Esophagus squamous epithelium (tissue), 5 donors: ENCODE measurements at places on chromosomes 12 and 14.

DNA sequence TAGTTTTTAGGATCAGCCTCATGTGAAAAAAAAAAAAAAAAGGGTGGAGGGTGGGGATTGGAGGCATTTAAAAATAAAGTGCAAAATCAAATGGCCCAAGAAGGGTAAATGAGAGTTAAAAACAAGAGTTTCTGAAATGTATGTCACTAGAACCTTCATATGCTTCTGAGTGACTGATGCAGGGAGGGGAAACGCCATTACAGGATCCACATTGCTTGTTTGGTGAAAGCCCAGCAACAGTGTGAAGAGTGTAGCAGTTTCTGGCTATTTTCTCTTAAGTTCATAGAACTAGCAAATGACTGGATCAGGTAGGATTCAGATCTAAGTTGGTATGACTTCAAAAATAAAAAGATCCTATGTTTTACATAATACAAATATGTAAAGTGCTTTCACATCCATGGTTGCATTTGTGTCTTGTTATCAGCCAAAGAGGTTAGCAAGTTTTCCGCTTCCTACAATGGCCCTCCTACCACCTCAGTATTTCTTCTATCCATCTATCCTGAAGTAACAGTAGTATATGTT lies 2.9 kb downstream of the CHPT1 start:
- no peak for DNase-seq

GRCh38 chr14:52366796-52367315 lies 52.7 kb downstream of the PTGER2 start:
- DNase-seq: no peak

DNA sequence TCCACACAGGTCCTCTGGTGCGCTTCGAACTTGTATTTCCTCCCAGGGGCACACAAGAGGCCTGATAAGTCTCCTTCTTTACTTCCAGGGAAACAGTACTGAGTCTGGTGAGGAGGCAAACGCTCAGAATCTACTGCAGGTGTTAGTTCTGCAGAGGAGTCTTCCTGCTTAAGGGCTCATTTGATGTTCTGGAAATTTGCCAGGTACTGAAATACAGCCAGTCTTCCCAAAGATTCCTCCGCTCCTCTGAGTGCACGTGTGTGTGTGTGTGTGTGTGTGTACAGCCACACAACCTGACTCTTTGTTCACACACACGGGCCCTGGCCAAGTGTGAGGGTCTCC lies 92.0 kb downstream of the FBXL14 start:
- DNase-seq: no peak

DNA sequence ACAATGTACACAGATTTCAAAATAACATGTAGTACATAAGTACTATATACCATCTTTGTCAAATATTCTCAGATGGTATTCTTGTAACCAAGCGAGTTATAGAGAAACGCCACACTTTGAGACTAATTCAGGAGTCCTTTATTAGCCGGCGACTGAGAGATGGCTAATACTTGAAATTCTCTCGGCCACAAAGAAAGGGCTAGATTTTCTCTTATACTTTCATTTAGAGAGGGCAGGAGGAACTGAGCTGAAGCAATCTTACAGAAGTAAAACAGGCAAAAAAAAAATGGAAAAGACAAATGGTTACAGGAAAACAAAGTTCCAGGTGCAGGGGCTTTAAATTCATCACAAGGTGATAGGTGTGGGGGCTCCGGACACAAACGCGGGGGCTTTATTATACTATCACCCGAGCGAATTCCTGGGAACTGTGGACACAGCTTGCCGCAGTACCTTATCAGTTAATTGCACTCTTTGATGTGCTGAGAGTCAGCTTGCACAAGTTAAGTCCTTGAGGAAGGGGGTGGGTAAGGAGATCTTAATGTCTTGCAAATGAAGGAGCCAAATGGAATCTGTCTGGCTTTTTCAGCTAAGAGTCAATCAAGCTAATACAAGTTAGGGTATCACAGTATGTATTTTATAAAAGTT lies 382.3 kb downstream of the KCNH5 start:
- DNase-seq: no peak

GRCh38 chr12:108373111-108373510 lies 34.0 kb upstream of the CMKLR1 start:
- no peak for DNase-seq

GRCh38 chr12:48002773-48003218 lies 1.5 kb downstream of the COL2A1 start:
- no peak for DNase-seq

GRCh38 chr14:95095996-95096395 lies 61.3 kb downstream of the DICER1 start:
- no peak for DNase-seq

- no peak for DNase-seq
These were observed 2.0 kb downstream of the EFCAB11 start for GRCh38 chr14:89952576-89952975.

DNA sequence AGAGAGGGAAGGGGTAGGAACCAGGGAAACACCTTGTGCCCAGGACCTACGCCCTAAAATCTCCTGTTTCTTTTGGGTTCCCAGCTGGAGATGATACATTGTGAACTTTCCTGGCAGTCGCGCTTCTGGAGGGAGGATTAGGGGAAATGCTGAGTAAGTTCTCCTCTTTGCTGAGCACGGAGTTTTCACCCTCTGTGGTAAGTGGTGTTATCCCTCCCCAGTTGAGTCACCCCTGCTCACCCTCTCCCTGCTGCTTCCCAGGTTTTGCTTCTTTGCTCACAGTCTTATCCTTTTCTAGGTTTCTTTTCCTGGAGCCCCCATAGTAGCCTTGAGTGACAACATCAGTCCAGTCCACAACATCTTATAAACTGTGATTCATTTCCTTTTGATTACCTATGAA lies 789.1 kb downstream of the TMEM121 start:
- DNase-seq: no peak

GRCh38 chr14:48665077-48665784 lies 920.9 kb downstream of the RPS29 start:
- no peak for DNase-seq

DNA sequence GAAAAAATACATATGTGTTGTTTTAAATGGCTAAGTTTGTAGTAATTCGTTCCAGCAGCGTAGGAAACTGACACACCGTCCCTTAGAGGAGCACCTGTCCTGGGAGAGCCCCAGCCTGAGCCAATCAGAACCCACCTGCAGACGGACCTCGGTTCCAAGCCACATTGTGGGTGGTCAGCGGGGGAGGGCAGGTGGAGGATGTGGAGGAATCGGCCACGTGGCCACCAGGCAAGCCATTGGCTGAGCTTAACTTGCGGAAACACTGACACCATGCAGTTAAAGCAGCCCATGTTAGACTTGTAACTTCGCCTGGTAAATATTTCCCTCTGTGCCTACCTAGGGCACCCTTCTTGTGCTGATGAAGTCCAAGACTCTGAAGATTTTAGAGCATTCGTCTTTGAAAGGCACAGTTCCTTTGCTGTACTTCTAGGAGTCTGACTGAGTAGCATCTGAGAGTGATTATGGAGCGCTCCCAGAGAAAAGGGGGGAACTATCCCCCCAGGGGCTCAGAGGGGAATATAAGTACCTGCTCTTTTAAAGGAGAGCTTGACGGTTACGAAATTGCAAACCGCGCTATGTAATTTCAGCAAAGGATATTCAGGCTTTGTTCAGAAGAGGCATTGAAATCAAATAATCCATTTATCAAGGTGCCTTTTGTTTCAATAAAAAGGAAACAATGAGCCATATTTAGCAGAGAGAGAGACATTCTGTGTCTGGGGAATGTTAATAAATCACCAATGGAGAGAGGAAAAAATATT lies 135.7 kb downstream of the TMEM132C start:
- DNase-seq: no peak

DNA sequence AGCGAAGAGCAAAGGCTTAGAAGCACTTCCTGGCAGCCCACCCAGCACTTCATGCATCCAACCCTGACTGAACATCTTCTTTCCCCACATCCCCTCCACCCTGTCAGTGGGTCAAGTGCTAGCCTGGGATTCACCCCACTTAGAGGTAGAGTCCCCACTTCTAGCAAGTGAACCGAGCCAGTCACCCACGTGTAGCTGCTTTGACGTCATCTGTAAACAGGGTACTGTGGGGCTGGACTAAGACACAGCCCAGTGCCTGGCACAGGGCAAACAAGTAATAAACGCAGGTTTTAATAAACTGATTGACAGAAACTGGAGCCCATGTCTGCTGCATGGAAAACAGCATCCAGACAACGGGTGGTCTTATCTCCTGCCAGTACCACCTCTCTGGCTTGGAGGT lies 61.7 kb downstream of the ITPK1 start:
- no peak for DNase-seq

DNA sequence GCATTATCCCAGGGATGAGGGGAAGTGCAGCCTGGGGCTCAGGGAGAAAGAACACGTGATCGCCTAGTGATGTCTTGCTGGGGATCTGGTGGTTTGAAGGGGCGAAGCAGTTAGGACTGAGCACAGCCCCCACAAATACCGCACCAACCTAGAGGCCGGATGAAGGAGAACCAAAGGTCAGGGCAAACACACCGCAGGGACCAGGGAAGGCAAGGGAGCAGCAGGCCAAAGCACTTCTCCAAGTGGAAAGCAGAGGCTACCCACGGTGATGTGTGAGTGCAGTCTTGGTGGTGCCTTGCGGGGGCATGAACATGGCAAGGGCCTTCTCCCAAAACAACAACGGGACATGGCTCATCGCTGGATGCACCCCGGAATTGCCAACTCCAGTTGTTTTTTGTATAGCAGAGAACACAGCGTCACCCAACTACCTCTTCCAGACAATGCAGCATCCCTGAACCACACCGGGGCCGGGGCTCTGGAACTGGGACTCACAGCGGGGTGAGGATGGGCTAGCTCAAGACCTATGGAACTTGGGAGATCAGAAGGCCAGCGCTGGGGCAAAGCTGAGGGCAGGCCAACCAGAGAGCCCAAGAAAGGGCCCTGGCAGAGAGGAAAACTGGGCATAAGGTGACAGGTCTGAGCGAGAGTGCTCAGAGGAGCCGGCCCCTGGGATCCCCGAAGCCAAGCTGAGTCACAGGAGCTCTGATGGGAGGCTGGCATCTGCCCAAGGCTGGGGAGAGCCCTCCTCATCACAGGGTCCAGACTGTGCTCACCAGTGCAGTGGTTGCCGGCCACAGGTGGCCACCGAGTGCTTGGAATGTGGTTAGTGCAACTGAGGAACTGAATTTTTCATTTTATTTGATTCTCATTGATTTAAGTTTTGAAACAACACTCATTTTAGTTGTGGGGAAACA lies 11.1 kb downstream of the GALNT16 start:
- DNase-seq: no peak

- DNase-seq: no peak
These were observed 32.8 kb downstream of the CCNK start for GRCh38 chr14:99513946-99514551.

- no peak for DNase-seq
These were observed 102.4 kb downstream of the ESR2 start for GRCh38 chr14:64191756-64192155.

DNA sequence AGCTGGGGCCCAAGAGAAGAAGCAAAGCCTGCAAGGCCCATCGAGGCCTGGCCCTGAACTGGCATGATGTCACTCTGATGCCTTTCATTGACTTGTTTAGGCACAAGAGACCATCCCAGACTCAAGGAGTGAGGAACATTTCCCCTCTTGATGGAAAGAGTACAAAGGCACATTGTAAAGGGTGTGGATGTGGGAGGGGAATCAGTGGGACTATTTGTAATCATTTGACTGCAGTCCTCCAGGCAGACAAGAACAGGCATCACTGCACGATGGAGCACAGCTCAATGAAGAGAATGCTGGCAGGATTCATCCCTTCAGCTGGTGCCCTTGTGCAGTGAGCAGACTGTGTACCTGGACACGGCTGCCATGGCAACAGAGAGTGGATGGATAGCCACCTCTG lies 87.9 kb downstream of the LGMN start:
- no peak for DNase-seq

GRCh38 chr12:92110083-92110640 lies 35.5 kb downstream of the BTG1 start:
- DNase-seq: no peak

DNA sequence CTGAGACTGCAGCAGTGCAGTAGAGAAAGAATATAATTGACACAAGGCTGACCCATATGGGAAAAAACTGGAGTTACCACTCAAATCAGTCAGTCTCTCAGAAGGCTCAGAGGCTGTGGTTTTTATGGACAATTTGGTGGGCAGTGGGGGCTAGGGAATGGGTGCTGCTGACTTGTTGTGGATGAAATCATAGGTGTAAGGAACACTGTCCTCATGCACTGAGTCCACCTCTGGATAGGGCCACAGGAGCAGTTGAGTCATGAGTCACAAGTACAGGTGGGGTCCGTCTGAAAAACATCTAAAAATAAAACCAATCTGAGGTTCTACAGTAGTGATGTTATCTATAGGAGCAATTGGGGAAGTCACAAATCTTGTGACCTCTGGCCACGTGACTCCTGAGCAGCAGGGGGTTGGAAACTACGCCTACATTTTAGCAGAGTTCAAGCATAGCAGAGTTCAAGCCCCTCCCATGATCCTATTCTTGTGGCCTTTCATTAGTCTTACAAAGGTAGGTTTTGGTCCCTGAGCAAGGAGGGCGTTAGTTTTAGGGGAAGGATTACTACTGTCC lies 18.1 kb upstream of the SGPP1 start:
- no peak for DNase-seq

DNA sequence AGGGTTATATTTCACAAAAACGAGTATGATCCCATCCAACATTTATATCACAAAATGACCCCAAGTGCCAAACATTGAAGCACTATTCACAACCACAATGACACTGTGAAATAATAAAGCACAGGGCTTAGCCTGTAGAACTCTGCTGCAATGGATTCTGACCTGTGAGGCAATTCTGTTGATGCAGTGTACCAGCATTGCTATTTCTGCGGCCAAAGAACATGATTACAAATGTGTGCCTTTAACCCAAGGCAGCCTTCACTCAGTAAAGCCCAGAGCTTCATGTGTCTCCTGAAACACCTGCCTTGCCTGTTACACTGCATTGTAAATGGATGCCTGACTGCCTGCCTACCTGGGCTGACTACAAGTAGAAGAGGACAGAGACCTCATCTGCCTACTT lies 158.0 kb downstream of the PPM1H start:
- DNase-seq: no peak

- DNase-seq: no peak
These were observed 53.7 kb downstream of the RNF34 start for GRCh38 chr12:121453629-121454028.

- DNase-seq: no peak
These were observed 96.2 kb downstream of the CPSF2 start for GRCh38 chr14:92217936-92218335.

- DNase-seq: no peak
These were observed 58.3 kb upstream of the JDP2 start for GRCh38 chr14:75369506-75369905.

DNA sequence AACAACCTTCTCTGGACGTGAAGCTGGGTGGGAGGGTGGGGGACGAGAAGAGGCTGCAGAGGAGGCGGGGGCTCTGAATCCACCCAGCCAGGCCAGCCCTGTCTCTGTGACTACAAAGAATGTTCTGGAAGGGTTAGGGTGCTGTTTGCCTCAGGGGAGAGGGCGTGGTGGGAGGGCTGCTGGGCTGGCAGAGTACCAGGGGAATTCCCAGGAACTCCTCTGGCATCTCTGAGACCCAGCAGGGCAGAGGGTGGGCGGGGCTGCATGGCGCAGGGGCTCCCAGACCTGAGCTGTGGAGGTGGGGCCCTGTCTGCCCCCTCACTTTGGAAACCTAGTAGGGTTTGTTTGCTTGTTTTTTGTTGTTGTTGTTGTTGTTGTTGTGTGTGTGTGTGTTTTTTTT lies 45.5 kb upstream of the FZD10 start:
- DNase-seq: no peak
